Esophagus muscularis mucosa (tissue), 4 donors: ENCODE measurements at places on chromosomes 6 and 20. TPM values are rescaled to one million over a fixed set of nuclear protein-coding genes. Genes with fewer than 3 reads are reported as not detected.
A peak's percentile ranks its signal among the peaks of the same experiment; 100 is the strongest.

CLVS2 gene
- total RNA-seq = 0.17 TPM

GRCh38 chr6:160279850-160280249, 21.2 kb upstream of the SLC22A2 start:
- no peaks in the 10 kb centered on the region for H3K27me3 ChIP-seq
- no peaks in the 10 kb centered on the region for H3K4me1 ChIP-seq
- H3K4me3 ChIP-seq = no peak overlapping the region
- H3K27ac ChIP-seq = no peak overlapping the region

DNA sequence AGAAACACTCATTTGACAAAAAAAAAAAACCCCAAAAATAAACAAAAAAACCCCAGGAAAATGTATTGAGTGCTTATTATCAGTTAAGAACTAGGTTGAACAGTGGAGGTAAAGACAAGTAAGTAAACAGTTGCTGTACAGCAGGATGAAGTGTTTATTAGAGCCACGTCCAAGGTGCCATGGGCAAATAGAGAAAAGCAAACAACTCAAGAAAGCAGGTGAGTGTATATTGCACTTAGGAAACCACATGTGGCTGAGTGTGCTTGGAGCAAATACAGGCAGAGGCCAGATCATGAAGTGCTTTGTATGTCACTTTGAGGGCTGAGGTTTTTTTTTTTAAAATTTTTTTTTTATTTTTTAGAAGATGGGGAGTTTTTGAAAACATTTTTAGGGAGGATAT, 98.3 kb downstream of the MACROD2 start:
- no peaks in the 10 kb centered on the region for H3K36me3 ChIP-seq
- no peaks in the 10 kb centered on the region for H3K27me3 ChIP-seq
- H3K27ac ChIP-seq = no peak overlapping the region
- H3K4me3 ChIP-seq = no peak overlapping the region
- DNase-seq = no peak

DNA sequence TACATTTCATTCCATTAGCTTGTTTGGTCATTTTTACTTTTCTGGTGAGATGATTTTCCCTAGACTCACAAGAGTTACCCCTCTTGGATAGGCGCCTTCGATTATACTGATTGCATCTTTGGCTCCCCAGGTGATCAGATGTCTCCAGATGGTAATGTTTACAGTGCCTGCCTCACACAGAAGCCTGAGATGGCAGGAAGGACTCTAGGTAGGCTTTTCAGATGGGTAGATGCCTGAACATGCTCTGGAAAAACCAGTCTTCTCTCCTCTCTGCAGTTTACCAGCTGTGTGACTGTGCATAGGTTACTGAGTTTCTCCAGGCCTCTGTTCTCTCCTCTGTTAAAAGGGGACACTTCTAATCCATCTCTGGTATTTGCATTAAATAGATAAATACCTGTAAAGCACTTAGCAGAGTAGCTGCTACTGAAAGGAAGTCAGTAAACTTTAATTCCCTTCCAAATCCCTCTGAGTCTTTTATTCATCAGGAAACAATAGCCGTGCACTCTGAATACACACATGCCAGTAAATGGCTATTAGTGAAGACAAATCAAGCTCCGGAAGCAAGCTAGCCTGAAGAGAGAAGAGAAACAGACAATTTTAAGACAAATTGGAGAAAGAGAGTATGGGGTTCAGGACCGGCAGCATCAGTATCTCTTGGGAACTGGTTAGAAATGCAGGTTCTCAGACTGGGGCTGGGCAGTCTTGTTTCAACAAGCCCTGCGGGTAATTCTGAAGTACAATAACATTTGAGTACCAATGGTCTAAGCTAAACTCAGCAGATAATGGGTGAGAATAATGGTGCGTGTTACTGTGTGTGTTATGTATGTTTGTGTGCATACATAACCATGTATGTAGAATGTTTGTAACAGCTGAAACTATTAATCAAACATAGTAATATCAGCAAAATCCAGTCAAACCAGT, 139.4 kb downstream of the UST start:
- peak overlapping the region; percentile 46 for H3K27ac ChIP-seq
- peak; percentile 68 for DNase-seq
- H3K4me3 ChIP-seq = no peak overlapping the region
- H3K4me1 ChIP-seq = peaks cover 38% of the 10 kb centered on the region
- H3K27me3 ChIP-seq = no peaks in the 10 kb centered on the region
- no peaks in the 10 kb centered on the region for H3K36me3 ChIP-seq

ENPP1 gene
- 35.2 TPM for total RNA-seq

POPDC3 gene
- not detected for total RNA-seq

DNA sequence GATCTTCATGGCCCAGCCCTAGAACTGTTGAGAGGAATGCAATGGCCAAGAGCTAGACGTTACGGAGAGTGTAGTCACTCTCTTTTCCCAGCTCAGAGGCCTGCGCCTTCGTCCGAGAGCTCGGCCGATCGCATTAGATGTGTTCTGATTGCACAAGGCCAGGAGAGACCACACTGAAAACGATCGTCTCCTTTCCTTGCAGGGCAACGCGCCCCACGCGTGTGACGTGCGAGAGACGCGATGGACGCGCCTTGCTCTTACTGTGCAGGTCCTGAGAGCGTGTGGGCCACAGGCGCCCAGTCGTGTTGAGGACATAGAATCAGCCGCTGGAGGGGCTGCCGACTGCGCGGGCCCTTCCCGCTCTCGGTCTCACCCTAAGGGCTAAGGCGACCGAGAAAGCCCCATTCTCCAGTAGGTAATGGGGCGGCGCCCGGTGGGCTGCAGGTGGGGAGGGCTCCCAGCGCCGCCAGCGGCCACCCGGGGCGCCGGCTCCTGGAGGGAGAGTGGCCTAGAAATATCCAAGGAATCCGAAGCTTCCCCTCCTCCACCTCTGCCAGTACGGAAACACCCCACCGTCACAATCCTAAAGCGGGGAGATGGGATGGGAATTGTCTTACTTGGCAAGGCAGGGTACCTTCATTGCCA, 26.9 kb downstream of the TFAP2B start:
- H3K4me3 ChIP-seq = no peak overlapping the region
- H3K27ac ChIP-seq = no peak overlapping the region
- no peak for DNase-seq
- peaks cover 72% of the 10 kb centered on the region for H3K27me3 ChIP-seq
- peaks cover 19% of the 10 kb centered on the region for H3K4me1 ChIP-seq

- no peak overlapping the region for H3K4me3 ChIP-seq
- no peak for DNase-seq
- no peaks in the 10 kb centered on the region for H3K27me3 ChIP-seq
Observed at GRCh38 chr6:21220271-21220987, 373.1 kb upstream of the SOX4 start.

GRCh38 chr6:34671801-34672656, 24.5 kb downstream of the ILRUN start:
- DNase-seq = no peak
- H3K4me1 ChIP-seq = peaks cover 32% of the 10 kb centered on the region
- H3K27me3 ChIP-seq = no peaks in the 10 kb centered on the region
- no peaks in the 10 kb centered on the region for H3K36me3 ChIP-seq
